Chondrocyte (in vitro differentiated cells): ENCODE measurements at places on chromosomes 7 and 10. TPM values are rescaled to one million over a fixed set of nuclear protein-coding genes. Genes with fewer than 3 reads are reported as not detected.

GRCh38 chr10:114118514-114118913 lies 55.5 kb downstream of the CCDC186 start:
- no peak overlapping the region for H3K4me3 ChIP-seq
- no peak for DNase-seq
- H3K27me3 ChIP-seq = no peaks in the 10 kb centered on the region
- H3K36me3 ChIP-seq = peaks cover 12% of the 10 kb centered on the region

Gene TAS2R5
- total RNA-seq = 0.62 to 1.5 TPM (median 0.72 TPM) in 3 replicates

GRCh38 chr10:129897871-129898626 lies 66.0 kb downstream of the EBF3 start:
- no peak for DNase-seq
- no peaks in the 10 kb centered on the region for H3K36me3 ChIP-seq
- no peak overlapping the region for H3K27ac ChIP-seq
- no peaks in the 10 kb centered on the region for H3K4me1 ChIP-seq
- H3K4me3 ChIP-seq = no peak overlapping the region
- peaks cover 26% of the 10 kb centered on the region for H3K27me3 ChIP-seq

DNA sequence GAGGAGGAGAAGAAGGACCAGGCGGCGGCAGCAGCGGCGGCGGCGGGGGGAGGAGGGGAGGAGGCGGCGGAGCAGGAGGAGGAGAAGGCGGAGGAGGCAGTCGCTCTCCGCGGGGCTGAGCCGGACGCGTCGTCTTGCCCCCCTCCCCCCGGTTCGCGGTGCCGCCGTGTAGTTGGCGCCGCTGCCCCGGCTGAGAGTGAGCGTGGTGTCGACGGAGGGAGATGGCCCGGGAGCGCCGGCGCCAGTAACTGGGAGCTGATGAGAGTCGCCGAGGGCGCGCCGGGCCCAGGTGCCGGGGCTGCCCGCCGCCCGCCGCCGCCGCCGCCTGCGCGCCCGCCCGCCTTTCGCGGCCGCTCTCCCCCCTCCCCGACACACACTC lies 257 bp downstream of the WAC start:
- H3K36me3 ChIP-seq = peaks cover 29% of the 10 kb centered on the region
- H3K4me3 ChIP-seq = peak overlapping the region; percentile 98
- H3K4me1 ChIP-seq = peaks cover 54% of the 10 kb centered on the region

DNA sequence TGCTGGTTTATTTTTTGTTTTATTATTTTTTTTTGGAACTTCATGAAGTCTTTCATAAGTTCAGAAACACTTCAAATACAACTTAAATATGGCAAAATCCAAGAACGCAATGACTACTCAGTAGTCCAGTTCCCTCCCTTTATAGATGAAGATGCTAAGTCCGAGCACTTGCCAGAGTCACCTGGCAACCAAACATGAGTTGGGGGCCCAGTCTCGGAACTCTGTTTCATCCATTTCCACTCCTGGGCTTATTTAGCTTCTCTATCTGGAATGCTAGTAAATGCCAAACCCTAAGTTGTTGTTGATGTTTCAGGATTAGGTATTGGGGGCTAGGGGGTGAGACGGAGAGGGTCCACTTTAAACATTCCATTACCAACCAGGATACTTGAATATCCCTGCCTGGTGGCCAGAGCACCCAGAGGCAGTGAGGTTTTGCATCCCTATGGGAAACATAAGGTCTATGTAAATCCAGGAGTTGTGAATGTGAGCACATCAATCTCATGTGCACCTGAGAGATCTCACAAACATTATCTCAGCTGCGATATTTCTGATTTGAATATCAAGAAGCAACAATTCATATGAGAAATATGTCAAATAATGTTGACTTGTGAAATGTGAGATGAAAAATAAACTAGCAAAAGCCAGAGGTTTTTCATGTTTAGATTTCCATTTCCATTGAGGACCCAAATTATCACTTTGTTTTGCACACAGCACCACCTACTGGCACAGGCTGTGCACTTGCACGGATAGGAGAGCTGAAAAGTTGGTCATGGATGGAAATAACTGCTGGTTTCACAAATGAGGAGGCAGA lies 129.3 kb downstream of the PKD1L1 start:
- no peak overlapping the region for H3K4me3 ChIP-seq
- no peak for DNase-seq
- no peaks in the 10 kb centered on the region for H3K27me3 ChIP-seq
- H3K36me3 ChIP-seq = no peaks in the 10 kb centered on the region
- peaks cover 42% of the 10 kb centered on the region for H3K4me1 ChIP-seq

- no peaks in the 10 kb centered on the region for H3K36me3 ChIP-seq
- H3K27ac ChIP-seq = no peak overlapping the region
- H3K27me3 ChIP-seq = no peaks in the 10 kb centered on the region
- no peak for DNase-seq
- no peaks in the 10 kb centered on the region for H3K4me1 ChIP-seq
- H3K4me3 ChIP-seq = no peak overlapping the region
Observed at GRCh38 chr7:150626696-150627095, 5.5 kb downstream of the GIMAP6 start.

- no peak overlapping the region for H3K4me3 ChIP-seq
- no peak for DNase-seq
- peaks cover 5% of the 10 kb centered on the region for H3K36me3 ChIP-seq
Observed at GRCh38 chr10:77591238-77591880, 46.2 kb downstream of the KCNMA1 start.

Gene RBM48
- total RNA-seq = 8.2 to 12.5 TPM (median 9.9 TPM) in 3 replicates

Gene FGFR2
- 1.7 to 6.0 TPM (median 2.9 TPM) in 3 replicates for total RNA-seq

DNA sequence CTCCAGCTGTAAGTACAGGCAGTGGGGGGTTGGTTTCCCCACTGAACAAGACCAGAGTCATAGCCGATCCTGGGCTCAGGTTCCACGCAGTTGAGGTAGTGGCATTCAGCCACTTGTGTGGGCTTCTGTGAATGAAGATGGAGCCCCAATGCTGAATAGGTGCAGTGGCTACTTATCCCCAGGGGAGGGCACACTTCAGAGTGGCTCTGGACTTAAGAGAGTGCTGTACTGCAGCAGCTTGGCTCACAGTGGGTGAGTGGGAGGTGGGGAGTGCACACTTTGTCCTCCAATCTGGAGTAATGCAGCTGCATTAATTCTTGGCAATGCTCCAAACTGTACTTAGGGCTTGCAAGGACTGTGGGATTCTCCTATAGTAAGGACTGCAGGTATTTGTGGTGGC lies 81.9 kb downstream of the BUB3 start:
- DNase-seq = no peak
- peaks cover 13% of the 10 kb centered on the region for H3K36me3 ChIP-seq
- no peaks in the 10 kb centered on the region for H3K27me3 ChIP-seq
- H3K4me3 ChIP-seq = no peak overlapping the region
- H3K4me1 ChIP-seq = no peaks in the 10 kb centered on the region

GRCh38 chr7:44080118-44080517 lies 2.2 kb downstream of the POLM start:
- H3K27ac ChIP-seq = no peak overlapping the region
- H3K27me3 ChIP-seq = no peaks in the 10 kb centered on the region
- peaks cover 12% of the 10 kb centered on the region for H3K36me3 ChIP-seq
- peaks cover 40% of the 10 kb centered on the region for H3K4me1 ChIP-seq

- no peak for DNase-seq
- no peak overlapping the region for H3K4me3 ChIP-seq
- H3K36me3 ChIP-seq = no peaks in the 10 kb centered on the region
- no peaks in the 10 kb centered on the region for H3K27me3 ChIP-seq
- H3K4me1 ChIP-seq = peaks cover 3% of the 10 kb centered on the region
Observed at GRCh38 chr10:116156819-116157218, 116.2 kb downstream of the GFRA1 start.
